ENCODE measurements at places on chromosomes 5 and 9.

DNA sequence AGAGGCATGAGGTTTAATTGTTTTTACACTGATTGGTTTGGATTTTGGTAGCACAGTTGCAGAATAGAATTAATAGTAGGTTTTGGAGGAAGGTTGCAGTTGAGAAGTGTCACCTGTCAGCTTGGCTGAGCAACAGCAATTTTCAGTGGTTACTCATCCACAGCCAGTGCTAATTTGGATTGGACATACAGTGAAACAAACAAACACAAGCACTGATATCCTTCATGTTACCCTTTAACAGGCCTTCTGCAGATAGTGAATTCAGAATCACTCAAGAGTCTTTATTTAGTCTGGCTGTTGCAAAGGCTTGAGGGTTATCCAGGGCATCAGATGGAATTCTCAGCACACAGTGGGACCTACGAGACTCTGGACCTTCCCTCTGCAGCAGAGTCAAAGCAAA lies 31.8 kb upstream of the POU4F3 start:
- no peak for DNase-seq

GRCh38 chr9:136536051-136536720 lies 9.7 kb downstream of the NOTCH1 start:
- DNase-seq = no peak

GRCh38 chr9:130895481-130896232 lies 955 bp downstream of the QRFP start:
- no peak for DNase-seq

- DNase-seq = no peak
Measured at GRCh38 chr9:132160802-132161742, 786 bp upstream of the NTNG2 start.

GRCh38 chr9:126363250-126363649 lies 36.6 kb downstream of the MVB12B start:
- DNase-seq = no peak

DNA sequence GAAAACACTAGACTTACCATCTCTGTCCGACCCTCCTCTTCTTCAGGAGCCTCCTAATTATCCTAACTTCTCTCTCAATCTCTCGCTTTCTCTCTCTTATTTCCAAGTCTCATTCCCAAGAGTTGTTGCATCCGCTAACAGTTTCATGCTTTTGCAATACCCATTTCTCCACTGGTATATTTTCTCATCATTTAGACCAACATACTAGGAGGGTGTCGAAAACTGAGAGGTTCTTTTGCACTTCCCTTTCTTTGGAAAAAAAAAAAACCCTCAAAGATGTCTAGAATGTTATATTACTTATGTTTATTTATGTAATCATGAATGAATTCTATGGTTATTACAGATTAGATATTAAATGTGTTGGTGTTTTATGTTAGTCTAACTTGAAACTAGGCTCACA lies 35.9 kb downstream of the SPZ1 start:
- DNase-seq = no peak

GRCh38 chr9:5336688-5337087 lies 3.0 kb downstream of the RLN1 start:
- no peak for DNase-seq

DNA sequence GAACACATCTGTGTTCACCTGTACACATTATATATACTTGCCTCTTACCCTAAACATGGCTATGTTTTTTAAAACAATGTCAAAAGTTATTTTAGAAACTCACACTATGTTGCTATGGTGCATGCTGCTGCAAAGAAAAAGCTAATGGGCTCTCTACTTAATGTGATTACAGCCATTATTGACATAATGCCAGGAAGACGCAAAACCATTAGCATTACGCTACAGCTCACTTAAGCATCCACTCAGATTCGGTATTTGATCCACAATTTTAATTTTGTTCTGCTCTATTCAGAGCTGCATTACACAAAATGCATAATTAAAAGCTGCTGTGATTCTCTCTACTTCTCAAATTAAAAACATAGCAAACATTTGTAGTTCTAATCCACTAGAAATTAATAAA lies 395.2 kb downstream of the BNC2 start:
- no peak for DNase-seq

DNA sequence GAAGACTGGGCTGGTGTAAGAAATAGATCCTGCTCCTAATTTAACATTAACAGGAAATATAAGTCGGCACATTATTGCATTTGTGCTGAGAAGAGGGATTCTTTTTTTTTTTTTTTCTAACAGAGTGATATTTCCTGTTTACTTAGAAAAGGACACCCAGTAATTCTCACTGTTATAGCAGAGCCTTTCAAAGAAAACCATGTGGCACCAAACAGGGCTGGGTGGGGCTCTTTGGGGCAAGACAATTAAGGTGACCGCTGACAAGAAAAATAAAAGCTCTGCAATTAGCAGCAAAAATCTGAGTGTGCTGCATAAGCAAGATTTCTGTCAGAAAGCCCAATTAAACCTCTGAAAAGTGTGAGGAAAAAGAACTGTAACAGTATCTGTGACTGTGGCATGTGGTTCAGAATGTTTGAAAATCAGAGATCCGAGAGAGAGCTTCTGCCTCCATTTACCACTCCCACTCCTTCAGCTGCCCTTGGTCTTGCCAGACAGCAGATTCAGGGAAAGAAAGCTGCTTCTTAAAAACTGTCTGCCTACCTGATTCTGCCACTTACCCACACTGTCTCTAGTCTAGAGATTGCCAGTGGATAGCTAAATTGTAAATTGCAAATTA lies 77.1 kb upstream of the IQGAP2 start:
- no peak for DNase-seq

DNA sequence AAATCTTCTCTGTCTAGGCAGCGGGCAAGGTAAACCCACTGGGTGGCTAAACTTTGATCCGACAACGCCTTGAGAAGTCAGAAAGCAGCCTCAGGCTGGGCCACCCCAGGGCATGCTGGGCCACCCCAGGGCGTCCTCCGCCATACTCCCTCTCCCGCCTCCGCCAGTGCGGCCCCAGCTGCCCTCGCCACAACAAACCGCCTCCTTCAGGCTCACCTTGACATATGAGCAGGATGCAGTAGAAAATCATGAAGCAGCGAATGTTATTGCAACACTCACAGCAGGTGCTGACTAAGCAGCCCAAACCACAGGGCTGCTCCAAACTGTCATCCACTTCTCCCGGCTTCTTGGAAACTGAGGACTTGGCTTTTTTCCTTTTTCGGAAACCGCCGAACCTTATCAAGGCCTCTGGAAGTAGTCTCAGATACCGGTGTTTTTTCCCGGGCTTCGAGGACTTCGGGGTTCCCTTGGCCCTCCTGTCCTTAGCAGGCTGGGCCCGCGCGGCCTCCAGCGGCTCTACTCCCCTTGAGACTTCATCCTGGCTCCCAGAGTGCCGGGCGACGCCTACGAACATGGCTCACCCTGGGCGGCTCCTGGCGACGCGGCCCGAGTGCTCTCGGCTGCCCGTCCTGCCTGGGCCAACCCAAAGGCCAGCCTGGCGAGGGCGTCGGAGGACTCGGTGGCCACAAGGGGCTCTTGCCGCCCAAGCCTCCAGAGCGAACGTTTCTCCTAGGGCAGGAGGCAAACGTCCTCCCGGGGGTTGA lies at the start of gene SLCO6A1:
Gene SLCO6A1, minus strand, starts transcription at position 731 of the 764 bp plus-strand sequence. Its CDS starts 157 bp downstream, at position 574.
- no peak for DNase-seq

- DNase-seq = no peak
Measured at GRCh38 chr5:131413605-131414559, 150.0 kb downstream of the CDC42SE2 start.

GRCh38 chr5:91155274-91155673 lies 227.8 kb downstream of the ARRDC3 start:
- DNase-seq = no peak

DNA sequence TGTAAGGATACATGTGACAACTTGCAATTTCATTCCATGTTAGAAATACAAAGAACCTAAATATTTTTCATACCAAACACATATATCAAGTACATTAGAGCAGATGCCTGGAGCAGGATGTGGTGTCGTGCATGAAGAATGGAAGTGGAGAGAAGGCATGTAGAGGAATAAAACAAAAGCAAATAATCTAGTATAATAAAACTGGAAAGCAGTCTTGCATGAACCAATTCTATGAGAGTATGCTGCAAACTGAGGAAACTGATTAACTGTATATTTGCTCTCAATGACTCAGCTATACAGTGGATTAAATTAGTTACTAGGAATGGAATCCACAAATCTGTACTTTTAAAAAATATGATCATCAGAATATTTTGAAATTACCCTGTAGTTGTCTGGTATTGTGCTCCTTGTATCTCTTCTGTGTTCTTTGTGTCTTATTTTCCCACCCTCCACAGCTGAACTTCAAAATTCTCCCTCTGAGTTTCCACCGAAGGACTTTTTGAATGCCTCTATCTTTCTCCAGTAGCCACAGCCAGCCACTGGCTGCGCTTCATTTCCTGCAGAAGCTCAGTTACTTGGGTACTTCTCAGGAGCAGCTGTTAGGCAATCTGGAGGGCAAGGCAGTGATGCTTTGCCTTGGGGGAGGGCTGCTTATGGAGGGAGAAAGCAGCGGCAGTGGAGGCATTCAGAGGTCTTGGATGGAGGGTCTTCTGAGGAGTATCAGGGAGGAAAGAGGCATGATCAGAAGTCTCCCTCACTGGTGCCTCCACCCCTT lies 608.0 kb downstream of the BRINP1 start:
- DNase-seq = no peak

DNA sequence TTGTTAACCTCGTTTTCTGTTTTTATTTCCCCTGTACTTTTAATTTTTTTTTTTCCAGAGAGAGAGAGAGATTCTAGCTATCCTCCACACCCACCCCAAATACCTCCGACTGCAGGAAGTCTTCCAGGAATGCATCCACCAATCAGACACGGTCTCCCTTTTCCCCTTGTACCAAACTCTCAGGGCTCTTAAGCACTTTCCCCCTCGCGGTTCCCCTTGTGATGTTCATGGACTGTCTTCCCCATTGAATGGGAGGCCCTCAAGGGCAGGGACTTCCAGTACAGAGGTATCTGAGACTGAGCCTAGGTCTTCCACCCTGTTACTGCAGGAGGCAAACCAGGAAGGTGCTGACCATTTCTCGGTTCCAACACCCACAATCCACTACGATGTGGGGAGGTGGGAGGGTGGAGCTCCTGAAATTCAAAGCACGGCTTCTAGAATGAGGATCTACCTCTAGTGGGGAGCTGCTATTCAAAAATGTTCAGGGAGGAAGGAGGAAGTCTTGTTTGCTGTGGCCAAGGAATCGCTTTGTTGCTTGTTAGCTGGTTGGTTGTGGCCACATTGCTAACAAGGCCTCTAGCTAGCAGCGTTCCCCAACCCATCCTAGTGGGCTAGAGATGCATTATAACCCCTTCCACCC lies 37.5 kb upstream of the PTGS1 start:
- DNase-seq = no peak

GRCh38 chr5:74519679-74520078 lies 120.8 kb downstream of the ENC1 start:
- no peak for DNase-seq

- no peak for DNase-seq
Measured at GRCh38 chr9:69496846-69497450, 171.9 kb downstream of the ENTREP1 start.

DNA sequence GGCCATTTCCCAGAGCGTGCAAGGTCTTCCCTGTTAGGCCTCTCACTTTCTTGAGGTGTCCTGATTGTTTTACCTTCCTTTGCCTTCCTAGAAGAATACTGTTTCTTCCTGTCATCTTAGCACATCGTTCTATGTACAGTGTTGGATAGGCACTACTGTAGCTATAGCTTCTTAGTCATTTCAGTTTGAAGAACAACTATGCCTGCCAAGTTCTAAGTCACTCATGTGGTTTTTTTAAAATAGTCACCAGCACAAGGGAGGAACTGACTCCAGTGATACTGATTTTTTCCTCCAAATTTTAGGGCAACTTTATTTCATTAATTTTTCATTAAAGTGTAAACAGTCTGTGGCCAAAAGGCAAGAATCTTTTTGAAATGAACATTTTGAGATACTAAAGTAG lies 122.4 kb upstream of the NR5A1 start:
- DNase-seq = no peak

GRCh38 chr5:93247105-93247504 lies 333.9 kb downstream of the NR2F1-AS1 start:
- no peak for DNase-seq

GRCh38 chr5:179762079-179762780 lies 29.6 kb downstream of the MAML1 start:
- DNase-seq = peak; percentile 62

DNA sequence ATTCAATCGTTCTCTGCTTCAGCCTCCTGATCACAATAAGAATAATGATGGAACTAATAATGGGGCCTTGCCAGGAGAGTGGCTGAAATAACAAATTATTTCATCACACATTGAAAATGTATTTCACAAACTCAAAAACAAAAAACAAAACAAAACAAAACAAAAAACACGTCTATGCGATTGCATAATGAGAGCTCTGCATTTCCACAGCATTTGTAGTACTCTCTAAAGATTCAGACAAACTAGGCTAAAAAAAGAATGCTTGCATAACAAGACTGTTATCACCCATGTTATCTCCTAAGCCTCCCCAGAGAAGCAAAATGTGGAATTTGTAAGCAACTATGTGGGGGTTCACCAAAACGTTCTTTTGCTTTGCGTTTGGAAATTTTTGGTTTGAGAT lies 48.1 kb downstream of the PRELID2 start:
- no peak for DNase-seq

DNA sequence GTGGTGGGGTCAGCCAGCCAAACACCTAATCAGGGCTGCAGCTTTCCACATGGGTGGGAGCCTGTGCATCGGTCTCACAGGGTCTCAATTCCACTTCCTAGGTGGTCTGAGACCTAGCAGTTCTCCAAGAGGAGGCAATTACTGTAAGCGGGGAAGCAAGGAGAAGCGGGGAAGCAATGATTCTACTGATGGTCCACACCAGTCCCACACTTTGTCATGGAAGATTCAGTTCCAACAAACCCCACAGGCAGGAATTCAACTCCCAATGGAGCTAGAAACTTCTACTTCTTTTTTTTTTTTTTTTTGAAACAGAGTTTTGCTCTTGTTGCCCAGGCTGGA lies 158.7 kb upstream of the RAI14 start:
- no peak for DNase-seq

DNA sequence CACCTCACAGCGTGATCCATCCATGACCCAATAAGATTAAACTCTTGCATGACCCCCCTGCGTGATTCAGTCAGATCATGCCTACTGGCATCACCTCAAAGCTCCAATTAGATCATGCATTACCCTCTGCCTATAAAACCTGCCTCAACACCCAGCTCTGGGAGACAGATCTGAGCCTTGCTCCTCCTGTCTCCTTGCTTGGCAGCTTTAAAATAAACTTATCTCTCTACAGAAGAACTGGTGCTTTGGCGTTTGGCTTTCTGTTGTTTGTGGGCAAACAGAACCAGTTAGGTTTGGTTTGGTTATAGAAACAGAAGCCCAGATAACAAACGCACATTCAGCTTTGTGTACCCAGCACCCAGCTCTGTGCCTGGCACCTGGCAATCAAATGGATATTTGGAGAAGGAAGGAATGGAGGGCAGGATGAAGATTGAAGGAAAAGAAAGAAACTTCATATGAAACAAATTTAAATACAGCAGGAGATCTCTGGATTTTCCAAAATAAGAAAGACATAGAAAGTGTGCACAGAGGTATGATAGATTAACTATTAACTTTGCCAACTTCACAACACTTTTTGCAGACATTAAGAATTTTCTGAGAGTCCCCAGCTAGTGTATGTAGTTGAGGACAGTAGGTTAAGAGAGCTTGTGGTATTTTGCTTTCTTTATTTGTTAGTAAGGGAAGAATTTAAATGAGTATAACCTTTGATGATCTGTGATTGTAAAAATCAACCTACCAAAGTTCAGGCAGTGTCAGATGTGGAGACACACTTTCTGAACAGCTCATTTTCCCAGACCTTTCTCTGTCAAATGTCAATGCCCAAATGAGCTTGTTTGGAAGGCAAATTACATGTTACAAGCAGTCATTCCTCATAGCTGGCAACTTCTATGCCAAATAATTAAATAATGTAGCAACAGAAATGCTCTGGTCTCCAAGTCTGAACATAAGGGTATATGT lies 102.1 kb upstream of the ASTN2 start:
- no peak for DNase-seq
